ENCODE measurements at places on chromosomes 2 and 18.

GRCh38 chr2:174495365-174496012 lies 8.7 kb upstream of the GPR155 start:
- DNase-seq: peak; percentile 28

DNA sequence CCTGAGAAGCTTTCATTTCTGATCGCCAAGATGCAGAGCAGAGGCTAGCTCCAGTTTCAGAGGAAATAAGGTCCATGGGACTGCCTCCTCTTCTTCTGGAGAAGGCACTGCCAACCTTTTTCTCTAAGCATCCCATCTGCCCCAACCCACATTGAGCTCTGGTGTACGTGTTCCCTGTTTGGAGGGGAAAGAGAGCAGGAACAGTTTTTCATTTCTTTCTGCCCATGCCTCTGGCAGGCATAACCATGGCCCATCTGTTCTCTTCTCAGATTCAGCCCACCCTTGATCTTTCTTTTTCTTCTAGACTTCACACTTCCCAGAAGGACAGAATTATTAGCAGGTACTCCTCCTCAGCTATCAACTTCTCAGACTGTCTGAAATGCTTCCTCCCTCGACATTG lies 1110.3 kb upstream of the KLHL29 start:
- DNase-seq: peak; percentile 19

DNA sequence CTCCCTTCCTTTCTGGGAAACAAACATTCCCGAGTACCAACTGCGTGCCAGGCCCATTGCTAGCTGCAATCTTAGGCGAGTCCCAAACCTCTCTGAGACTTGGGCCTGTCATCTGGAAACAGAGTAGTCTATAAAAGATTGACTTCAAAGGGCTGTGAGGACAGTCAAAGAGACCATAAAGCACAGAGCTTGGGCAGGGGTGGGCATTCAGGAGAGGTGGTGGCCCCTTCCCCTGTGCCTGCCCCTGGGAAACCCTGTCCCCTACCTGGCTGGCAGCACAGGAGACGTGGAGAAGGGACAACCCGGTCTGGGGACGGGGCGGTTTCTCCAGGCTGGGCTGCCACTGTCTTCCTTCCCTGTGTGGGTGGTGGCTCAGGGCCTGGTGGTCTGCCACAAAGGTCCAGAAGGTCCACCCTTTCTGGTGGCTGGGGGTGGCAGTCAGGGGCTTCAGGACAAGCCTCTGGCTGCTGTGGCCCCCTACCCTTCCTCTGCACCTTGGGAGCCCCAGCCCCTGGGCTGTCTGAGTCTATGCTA lies 33.9 kb upstream of the FOSL2 start:
- DNase-seq: no peak

DNA sequence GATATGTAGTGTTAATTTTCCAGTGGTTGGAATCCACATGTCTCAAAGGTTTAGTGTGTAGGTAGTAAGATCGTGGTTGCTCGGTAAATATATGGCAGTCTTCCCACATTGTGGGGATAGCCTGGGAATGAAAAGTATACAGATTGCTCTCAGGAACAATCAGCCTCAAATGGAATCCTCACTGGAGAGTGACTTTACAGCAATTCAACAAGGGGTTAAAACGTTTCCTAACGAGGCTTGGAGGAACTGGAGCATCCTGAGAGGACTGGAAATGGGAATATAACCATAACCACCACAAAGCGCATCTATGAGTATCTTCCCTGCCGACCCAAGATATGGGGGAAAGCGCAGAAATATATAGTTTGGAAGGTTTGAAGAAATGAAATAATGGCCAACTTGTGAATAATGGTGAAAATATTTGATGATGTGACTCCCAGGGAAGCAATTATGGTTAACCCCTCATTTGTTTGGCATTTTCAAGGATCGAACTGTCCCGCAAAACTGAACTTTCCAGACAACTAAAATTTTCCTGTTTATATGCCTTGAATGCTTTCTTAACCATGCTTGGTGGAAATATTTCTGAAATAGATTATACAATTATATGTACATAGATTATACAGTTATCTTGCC lies 100.7 kb upstream of the FOSL2 start:
- DNase-seq: no peak

DNA sequence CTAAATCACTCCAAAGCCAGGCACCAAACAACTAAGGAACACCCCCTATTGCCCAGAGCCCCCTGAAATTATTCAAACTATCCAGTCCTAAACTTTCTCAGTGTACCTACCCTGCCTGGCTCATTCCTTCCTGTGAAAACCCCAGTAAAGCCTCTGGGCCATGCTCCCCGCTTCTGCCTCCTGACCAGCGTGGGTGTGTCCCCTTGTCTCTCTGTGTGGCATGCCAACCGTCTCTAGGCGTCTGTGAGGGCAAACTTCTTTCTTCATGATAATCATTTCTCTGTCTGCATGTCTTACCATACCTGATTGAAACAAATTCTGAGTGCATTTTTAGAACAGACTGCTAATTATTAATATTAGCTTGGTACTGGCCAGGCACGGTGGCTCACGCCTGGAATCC lies 109.0 kb upstream of the MSH2 start:
- DNase-seq: no peak

- DNase-seq: no peak
Measured at GRCh38 chr2:190202604-190203003, 117.0 kb downstream of the HIBCH start.

- DNase-seq: peak; percentile 6
Measured at GRCh38 chr2:75064691-75065396, 106.4 kb downstream of the POLE4 start.

DNA sequence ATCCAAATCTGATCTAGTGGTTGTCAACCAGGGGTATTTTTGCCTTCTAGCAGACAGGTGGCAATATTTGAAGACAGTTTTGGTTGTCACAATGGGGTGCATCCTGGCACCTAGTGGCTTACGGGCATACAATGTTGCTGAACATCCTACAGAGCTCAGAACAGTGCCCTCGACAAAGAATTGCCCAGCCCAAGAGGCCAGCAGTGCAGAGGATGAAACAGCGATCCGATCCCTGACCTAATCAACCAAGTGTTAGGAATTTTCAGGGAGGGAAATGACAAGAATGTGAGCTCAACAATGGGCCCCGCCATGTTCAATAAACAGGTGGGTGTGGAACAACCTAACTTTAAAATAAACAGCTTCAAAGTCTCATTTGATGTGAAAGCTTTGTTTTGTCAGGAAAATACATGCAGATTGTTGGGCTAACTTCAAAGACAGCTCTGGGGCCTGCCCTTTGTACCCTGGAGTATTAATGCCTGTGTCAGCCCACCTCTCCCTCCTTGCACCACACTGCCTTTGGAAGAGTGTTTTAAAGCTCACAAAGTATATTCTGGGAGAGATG lies 22.5 kb upstream of the SCYGR5 start:
- DNase-seq: no peak

GRCh38 chr2:85656468-85656867 lies 11.5 kb downstream of the SFTPB start:
- no peak for DNase-seq

DNA sequence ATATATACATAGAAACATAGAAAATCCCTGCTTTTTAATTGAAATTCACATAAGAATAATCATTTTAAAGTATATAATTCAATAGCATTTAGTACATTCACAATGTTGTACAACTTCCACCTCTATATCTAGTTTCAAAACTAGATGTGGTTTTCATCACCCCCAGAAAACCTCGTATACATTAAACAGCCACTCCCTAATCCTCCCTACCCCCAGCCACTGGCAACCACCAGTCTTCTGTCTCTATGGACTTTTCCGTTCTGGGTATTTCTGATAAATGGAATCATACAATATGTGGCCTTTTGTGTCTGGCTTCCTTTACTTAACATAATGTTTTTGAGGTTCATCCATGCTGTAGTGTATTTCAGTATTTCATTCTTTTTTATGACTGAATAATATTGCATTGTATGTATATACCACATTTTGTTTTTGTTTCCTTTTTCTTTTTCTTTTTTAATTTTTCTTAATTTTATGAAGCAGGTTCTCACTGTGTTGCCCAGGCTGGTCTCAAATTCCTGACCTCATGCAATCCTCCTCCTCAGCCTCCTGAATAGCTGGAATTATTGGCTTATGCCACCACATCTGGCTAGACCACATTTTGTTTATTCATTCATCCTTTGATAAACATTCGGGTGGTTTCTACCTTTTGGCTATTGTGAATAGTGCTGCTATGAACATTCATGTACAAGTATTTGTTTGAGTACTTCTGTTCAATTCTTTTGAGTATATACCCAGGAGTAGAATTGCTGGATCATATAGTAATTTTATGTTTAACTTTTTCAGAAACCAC lies 50.6 kb upstream of the RNF152 start:
- no peak for DNase-seq

- no peak for DNase-seq
Measured at GRCh38 chr2:11904029-11904428, 157.6 kb downstream of the LPIN1 start.

GRCh38 chr2:68588589-68588988 lies 54.8 kb upstream of the PROKR1 start:
- no peak for DNase-seq

DNA sequence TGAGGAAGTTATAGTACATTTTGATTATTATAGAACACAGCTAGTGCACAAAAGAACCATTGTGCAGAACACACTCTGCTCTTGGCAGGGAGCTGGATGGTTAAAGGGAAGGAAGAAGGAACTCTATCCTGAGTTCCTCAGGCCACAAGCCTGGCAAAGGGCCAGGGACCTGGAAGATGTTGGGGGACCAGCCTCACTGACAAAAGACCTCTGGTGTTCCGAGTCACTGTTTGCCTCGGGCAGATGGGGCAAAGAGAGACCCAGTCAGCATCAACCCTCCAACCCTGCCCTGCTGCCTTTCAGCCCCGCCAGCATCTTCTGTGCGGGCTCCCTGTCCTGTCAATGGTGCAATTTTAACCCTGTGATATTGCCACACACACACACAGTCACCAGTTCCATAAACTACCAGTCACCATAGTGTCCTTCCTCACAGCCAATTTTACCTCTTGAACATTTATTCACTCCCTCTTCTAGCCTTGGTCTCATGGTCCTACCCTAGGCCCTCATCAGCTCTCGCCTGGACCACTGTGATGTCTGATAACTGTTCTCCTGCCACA lies 21.9 kb downstream of the NEMP2 start:
- DNase-seq: no peak

DNA sequence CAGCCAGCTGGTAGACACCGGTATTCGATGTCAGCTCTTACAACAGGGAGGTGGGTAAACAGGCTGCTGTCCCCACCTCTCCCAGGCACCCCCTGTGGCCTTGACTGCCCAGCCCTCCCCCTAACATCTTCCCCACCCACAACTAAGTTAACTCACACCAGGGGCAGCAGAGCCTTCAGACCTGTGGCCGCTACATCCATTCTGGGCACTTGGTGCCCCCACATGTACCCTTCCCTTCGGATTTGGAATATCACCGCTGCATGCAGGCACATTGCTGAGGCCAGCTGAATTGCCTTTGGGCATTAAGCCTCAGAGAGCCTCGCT lies 130.3 kb downstream of the MYCN start:
- DNase-seq: no peak

- no peak for DNase-seq
Measured at GRCh38 chr2:1846046-1847015, 102.0 kb upstream of the PXDN start.

- DNase-seq: no peak
Measured at GRCh38 chr2:100964681-100965169, 37.4 kb upstream of the RPL31 start.

DNA sequence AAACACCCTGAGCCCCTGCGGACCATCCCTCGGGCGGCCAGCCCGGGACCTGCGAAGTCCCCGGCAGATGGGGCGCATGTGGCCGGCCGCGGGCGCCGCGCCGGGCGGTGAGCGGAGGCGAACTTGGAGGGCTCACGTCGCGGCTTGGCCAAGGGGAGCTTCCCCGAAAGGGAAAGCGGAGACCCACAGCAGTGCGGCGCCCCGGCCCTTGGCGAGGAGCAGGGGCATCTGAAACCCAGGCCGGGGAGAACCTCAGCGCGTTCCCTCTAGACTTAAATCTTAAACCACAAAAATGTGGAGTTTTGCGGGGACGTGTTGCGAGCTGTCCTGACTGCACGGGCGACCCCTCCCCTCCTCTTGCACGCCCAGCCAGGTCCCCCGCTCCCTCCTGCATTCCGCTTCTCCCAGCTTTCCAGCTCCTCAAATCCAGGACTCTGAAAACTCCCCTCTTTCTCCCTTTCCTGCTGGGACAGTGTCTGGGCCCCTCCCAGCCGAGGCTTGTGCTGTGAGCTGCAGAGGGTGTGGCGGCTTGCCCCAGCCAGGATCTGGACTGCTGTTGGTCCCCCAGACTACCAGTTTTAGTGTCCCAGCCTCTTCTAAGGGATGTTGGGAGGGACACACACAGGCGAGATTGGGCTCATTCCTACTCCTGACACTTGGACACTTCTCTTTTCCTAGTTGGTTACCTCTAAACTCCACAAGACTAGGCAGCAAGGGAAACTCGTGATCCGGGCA lies 1.3 kb downstream of the FMNL2 start:
- DNase-seq: peak; percentile 14

DNA sequence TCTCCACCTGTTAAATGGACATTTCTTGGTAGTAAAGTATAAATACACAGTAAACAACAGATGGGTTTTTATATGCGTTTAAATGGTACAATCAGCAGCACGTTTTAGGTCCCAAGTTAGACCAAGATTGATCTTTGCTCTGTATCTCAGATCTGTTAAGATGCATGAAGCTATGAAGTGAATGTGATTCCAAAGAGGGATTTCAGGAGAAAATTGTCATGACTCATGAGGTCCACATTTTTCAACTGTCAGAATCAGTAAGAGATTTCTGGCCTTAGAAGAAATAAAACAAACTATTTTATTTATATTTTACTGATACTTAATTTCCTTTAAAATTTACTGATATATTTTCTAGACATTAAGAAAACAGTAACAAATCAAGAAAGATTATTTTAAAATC lies 142.7 kb downstream of the EML6 start:
- no peak for DNase-seq

DNA sequence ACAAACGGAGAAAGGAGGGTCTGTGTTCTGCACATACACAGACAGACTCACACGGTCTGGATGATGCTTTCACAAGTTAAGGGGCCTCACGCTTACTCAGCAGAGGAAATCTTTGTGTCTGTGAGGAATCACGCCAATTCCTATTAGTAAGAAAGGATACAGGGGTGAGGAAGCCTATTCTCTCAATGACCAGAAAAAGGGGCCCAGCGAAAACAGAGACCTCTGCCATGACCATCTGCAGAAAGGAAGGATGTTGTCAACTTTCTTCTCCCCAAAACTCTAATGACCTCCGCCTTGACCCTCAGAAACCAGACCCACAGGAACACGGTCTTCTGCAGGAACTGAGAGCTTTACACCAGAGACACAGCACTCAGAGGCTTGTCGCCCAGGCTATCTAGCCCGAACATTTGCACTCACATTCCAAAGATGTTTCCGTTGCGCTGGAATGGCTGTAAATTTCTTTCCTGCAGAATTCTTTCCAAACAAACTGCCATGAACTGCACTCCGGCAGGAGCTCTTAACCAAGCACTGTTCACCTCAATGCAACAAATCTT lies 186.3 kb downstream of the TCF4 start:
- no peak for DNase-seq

DNA sequence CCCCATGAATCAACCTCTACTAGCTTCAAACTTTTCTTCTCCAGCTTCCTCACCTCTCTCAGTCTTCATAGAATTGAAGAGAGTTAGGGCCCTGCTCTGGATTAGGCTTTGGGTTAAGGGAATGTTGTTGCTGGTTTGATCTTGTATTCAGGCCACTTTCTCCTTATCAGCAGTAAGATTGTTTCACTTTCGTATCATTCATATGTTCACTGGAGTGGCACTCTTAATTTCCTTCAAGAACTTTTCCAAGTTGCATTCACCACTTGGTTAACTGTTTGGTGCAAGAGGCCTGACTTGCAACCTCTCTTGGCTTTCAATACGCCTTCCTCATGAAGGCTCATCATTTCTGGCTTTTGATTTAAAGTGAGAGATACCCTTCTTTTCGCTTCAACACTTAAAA lies 22.8 kb downstream of the OXER1 start:
- DNase-seq: no peak

- DNase-seq: peak; percentile 85
Measured at GRCh38 chr2:2007551-2008501, 263.5 kb upstream of the PXDN start.

Measured in DMS 273 treated with DMSO at 0.1 percent for 48 hours (cell line).